NCI-H510A (cell line): ENCODE measurements at places on chromosomes 6 and 20.

DNA sequence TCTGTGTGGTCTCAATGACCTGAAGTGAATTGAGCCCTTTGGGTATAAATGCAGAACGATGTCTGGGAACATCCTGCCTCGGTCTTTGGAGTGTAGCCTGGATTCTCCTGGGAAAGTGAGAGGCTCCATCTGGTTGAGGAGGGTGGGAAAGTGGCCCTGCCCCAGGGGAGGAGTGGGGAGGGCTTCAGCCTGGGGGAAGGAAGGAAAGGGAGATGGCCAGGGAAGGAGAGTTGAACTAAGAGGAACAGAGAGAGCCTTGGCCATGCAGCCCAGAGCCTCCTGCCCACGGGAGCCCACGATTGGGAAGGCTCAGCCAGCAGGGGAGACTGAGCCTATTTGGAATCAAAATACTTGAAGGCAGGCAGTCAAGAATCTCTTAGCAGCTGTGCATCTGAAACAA, 2.3 kb upstream of the EPB41L1 start:
- DNase-seq: no peak

DNA sequence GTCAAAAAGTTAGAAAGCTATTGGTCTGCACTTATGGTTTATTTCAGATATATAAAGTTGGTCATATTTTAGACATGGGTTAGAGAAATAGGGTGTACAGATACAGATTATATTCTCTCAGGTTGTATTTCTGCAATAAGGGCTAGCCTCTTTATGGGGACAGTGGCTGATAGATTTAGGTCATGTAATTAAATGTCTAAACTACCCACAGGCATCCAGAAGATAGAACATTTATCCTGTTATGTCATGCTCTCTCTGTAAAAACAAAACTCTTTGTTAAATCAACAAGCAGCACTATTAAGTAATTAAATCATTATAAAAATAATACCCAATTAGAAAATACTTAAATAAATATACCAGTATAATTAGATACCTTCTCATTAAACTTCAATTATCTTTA, 612.6 kb upstream of the CITED2 start:
- no peak for DNase-seq

GRCh38 chr6:99712519-99712918, 105.9 kb downstream of the PRDM13 start:
- DNase-seq: no peak

GRCh38 chr6:137043710-137044365, 927 bp downstream of the IL20RA start:
- no peak for DNase-seq

- DNase-seq: no peak
Measured at GRCh38 chr6:86952991-86953390, 15.7 kb downstream of the HTR1E start.

GRCh38 chr6:82246802-82247504, 591 bp downstream of the IBTK start:
- no peak for DNase-seq

DNA sequence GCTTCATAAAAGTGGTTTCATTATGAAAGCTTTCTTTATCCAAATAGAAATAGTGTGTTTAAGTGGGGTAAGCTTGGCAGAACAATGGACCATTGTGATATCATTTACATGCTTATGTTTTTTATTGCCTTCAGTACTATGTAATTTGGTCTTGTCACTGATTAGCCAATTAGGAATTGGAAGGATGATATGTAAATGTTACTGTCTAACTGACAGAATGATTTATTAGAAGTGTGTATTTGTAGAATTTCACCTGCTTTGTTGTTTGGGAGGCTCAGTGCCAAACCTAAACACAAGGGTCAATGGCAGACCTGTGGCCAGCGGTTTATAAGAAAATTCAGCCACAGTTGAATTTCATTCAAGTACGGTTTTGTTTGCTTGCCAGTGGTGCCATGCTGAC, 39.0 kb downstream of the AIG1 start:
- no peak for DNase-seq
